MCF 10A (cell line): ENCODE measurements at places on chromosomes 7 and 10. TPM values are rescaled to one million over a fixed set of nuclear protein-coding genes. Genes with fewer than 3 reads are reported as not detected.

CHST15 gene
- 32.8 and 38.8 TPM in 2 replicates for total RNA-seq

SLC26A5 gene
- total RNA-seq = not detected in 2 replicates

PODXL gene
- 1.6 and 1.7 TPM in 2 replicates for total RNA-seq

DPP6 gene
- total RNA-seq = not detected in 2 replicates

CPVL gene
- total RNA-seq = 29.2 and 49.0 TPM in 2 replicates

CPN1 gene
- not detected in 2 replicates for total RNA-seq

FGL2 gene
- not detected in 2 replicates for total RNA-seq

CSTF2T gene
- 15.7 and 18.0 TPM in 2 replicates for total RNA-seq

DNAJC9 gene
- total RNA-seq = 33.1 and 35.1 TPM in 2 replicates

ABCB4 gene
- total RNA-seq = not detected in 2 replicates

EN2 gene
- total RNA-seq = not detected in 2 replicates

IFIT5 gene
- total RNA-seq = 11.2 and 12.8 TPM in 2 replicates

NUTM2D gene
- total RNA-seq = 2.0 and 2.3 TPM in 2 replicates

KLHL7 gene
- 17.9 and 19.1 TPM in 2 replicates for total RNA-seq

DENND10 gene
- total RNA-seq = 27.2 and 35.3 TPM in 2 replicates

COL28A1 gene
- 0.29 and 0.96 TPM in 2 replicates for total RNA-seq

TMED4 gene
- 49.7 and 58.0 TPM in 2 replicates for total RNA-seq

COL17A1 gene
- total RNA-seq = 514 and 563 TPM in 2 replicates

RET gene
- total RNA-seq = not detected in 2 replicates

RBP4 gene
- total RNA-seq = not detected in 2 replicates

TFEC gene
- not detected in 2 replicates for total RNA-seq

ACBD7 gene
- total RNA-seq = 0.54 and 0.63 TPM in 2 replicates

ANXA7 gene
- total RNA-seq = 137 and 161 TPM in 2 replicates

MET gene
- total RNA-seq = 129 and 154 TPM in 2 replicates

TUBAL3 gene
- total RNA-seq = 0.22 and 0.44 TPM in 2 replicates

METTL27 gene
- 4.4 and 7.3 TPM in 2 replicates for total RNA-seq

VAX1 gene
- not detected in 2 replicates for total RNA-seq

ANKRD61 gene
- 0.42 TPM in 1 of 2 replicates, not detected in the other for total RNA-seq

PDE6C gene
- total RNA-seq = not detected in 2 replicates

AGBL3 gene
- 1.1 and 1.8 TPM in 2 replicates for total RNA-seq
